Fibroblast of skin of back (primary cell): ENCODE measurements at places on chromosomes 12 and 14.

DNA sequence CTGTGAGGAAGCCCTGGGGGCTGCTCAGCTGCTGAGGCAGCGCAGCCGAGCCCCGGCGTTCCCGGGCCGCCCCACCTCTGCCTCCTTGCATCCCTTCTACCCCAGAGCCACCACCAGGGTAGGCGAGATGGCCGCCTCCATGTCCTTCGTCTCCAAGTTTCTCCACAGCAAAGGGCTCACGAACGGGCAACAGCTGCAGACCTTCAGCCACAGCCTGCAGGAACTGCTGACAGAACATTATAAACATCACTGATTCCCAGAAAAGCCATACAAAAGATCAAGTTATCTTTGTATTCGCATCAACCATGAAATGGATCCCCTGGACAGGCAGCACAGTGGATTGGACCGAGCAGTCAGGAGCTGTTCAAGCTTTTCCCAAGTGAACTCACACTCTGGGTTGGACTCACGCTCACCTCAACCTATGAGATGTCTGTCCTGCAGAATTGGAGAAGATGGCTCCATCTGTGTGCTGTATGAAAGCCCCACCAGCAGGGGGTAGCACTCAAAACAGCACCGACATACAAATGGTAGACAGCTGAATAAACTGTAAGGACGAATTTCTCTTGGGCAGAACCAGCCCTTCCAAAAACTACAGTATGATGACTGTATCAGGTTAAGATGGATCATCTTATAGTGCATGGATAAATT is 19.4 kb upstream of the A2M start:
- no peak for DNase-seq

DNA sequence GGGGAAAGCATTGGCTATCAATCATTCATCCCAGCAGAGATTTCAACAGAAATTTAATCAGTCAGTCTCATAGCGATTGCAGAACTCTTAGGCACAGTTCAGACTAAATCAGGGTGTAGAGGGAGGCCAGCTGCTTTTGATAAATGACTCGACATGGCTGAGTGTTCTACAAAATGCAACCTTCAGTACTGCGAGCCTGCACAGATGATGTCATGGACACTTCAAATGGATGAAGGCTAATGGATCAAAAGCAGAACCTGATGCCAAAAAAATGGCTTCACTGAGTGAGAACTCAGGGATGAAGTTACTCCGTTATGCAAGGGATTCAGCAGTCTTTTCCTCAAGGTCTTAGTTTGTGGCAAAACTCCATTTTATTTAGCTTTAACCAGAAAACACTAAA is 167.3 kb downstream of the DACT1 start:
- DNase-seq = no peak

DNA sequence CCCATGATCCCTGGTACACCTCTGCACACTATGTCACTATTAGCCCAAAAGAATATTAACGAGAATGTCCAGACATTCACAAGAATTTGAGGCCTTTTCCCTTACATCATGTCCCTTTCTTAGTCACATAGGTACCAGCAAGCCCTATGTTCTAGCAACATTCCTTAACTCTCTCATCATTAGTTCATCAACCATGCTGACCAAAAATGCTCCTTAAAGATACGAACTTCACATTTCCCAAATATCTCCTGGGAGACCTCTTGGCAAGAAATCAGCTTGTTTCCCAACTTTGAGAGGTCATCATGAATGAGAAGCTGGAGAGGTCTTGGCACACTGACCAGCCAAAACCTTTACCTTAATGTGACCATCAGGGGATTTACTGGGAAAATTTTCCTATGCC is 4.6 kb downstream of the SALL2 start:
- peak; percentile 37 for DNase-seq

GRCh38 chr14:106652494-106652893 is 1126.1 kb downstream of the TMEM121 start:
- DNase-seq = no peak

DNA sequence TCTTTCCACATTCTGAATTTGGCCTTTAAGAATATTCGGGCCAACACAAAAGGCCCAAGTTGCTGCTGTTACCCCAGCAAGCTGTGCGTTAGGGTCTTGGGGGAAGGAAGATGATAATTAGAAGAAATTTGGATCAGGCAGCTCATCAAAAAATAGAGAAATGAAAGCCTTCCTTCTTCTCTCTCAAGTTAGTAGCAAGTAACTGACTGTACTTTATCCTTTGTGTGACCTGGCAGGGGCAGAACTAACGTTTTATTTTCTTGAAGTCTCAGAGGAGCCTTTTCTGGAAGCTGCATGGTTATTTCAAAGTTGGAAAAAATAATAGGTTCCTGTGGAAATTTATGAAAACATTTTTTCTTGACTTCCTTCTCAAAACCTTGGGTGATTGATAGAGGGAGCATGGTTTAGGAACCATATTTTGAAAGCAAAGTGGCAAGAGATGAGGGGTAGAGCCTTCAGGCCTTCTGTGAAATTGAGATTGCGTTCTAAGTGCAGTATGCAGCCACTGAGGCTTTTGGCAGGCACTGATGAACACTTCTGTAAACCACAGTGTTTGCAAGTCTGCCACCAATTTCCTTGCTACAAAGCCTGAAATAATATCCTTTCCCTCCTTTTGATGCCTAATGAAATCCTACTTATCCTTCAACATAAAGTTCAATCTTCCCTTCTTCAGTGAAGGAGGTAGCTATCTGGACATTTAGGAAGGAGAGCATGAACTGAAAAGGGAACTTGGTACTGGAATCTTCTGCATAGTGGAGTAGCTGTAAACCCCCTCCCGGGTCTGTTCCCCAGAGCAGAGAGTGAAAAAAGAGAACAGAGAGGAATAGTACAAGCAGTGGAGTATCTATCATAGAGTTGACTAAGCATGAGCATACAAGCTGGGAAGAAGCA is 123.2 kb downstream of the FGD4 start:
- DNase-seq = peak; percentile 17

GRCh38 chr12:103965255-103965589 is 450 bp upstream of the TDG start:
- DNase-seq = no peak

DNA sequence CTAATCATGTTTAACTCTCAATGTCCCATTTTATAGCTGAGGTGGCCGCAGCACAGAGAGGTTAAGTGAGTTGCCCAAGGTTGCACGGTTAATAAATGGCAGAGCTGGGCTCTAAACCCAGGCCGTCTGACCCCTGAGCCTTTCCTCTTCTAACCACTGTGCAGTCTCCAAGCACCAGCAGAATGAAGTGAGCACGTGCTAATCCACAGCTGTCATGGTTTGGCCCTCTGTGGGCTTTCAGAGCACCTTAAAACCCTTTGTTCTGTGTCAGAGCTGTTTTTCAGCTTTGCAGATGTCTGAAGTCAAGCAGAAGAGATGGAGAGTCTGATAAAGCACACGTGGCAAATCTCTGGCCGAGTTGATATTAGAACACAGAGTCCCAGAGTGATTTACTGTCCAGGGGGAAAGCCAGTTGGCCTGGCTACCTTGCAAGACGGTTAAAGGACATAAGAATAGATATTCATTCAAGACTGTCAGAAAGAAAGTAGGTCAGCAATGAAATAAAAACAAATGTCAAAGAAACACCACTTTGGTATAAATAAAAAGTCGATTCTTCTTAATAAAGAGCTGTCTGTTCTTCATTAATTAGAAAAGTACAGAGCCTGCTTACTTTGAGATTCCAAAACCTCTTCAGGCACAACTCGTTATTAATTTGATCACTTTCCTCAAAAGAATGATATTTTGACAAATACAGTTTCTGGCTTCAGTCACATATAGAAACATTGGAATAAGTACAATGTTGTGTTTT is 107.3 kb downstream of the CRADD start:
- DNase-seq = peak; percentile 47

DNA sequence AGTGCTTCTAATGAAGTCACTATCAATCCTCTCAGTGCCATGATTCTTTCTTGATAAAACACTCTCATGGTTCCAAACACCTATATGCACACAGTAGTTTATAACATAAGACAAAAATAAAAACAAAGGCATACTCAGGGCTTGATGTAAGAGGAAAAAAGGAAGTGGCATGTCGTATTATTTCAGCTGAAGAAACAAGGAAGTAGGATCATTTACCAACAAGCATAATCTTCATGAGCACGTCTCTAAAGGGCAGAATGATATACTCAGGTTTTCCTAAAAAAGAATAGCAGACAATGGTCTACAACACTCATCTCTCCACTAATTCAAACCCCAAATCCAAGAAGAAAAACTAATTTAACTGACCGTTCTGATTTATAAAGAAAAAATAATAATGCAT is 33.9 kb downstream of the NUMB start:
- no peak for DNase-seq

DNA sequence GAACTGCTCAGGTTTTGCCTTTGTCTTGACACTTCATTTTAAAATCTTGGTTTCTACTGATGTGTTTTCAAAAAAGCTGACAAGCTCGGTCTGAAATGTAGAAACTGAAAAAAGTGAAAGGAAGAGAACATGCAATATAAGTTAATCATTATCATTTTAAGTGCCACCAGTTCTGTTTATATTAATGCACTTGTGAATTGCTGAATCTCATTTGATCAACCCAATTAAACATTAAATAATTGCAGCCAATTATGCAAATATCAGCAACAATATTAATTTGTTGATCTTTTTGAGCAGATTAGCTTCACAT is 133.8 kb downstream of the BCAT1 start:
- DNase-seq = no peak

DNA sequence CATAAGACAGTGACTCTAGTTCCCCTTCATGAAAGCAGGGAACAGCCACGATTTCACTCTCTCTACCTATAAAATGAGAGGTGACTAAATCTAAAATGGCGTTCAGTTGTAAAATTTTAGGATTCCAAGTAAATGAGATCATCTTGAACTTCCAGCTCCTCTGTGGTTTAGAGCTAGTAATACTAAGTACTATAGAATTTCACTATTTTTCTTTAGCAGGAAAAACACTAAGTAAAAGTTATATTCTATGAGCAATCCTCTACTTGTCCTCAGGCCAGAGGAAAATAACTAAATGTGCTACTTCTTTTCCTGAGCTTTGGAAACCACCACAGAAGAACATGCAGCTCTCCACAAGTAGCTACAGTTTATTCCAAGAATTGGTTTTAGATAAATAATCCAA is 55.6 kb downstream of the NIN start:
- peak; percentile 94 for DNase-seq

DNA sequence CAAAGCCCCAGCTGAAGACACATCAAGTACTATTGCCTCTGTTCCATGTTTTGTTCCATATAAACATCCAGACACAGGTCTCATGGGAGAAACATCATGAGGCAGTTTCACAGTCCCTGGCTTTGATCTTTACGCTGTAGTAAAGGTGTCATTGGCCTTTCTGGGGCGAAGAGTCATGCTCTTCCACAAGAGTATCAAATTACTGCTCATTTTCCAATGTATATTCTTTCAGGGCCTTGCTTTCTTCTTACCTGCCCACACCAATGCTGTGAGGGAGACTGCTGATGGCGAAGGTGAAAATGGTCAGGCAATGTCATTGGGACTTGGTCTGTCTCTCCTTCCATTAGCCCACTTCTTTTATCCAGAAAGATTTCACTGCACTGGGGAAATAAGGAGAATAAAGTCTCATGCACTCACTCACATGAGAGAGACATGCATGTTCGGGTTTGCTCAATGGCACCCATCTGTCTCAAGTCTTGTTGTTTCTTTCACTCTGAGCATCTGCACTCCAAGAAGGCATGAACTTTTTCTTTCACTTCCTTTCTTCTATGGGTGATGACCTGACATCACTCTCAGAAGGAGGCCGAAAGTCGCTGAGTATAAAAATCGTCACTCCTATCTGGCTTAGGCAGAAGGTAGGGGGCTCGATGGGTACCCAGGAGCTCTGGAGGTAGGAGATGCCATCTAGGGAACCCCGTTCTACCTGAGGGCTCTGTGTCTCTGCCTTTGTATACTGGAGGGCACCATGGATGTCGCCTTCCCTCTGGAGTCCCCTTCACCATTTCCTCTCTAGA is 1.3 kb upstream of the JDP2 start:
- no peak for DNase-seq

DNA sequence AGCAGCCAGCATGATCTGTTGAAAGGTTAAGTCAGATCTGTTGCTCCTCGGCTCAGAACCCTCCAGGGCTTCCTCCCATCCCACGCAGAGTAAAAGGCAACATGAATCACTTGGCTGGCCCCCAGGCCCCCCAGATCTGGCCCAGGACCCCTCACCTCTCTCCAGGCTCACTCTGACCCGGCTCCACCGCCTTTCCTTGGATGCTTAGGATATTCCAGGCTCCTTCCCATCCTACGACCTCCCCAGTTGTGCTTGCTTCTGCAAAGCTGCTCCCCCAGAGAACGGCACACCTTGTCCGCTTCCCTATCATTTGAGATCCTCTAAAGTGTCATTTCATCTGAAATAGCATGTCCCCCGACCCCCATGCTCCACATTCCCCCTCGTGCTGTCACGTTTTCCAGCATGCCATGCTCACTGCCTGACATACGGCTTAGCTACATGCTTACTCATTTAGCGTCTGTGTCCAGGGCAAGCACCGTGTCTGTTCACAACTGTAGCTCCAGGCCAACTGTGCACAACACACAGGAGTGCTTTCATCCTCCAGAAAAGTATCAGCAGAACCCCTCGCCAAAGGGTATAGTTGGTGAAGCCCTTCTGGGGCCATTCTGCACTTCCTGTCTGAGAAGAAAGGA is 33.6 kb upstream of the BDKRB2 start:
- no peak for DNase-seq

GRCh38 chr12:77429426-77429825 is 364.1 kb upstream of the E2F7 start:
- DNase-seq = no peak

DNA sequence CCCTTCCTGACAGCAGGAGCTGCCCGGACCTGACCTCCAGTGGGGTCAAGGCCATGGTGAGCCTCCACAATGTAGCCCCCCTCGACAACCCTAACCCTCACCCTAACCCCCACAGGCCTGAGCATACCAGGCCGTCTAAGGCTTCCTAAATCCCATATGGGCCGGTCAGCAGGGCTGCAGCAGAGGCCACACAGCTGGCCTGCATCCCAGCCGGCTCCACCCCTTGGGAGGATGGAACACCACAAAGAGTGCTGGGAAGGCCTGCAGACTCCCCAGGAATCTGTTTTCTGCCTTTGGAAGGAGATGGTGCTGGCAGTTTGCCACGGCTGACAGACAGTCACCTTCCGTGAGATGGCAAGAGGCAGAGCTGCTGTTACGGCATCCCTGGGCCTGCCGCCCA is 2.8 kb downstream of the TMEM179 start:
- no peak for DNase-seq

DNA sequence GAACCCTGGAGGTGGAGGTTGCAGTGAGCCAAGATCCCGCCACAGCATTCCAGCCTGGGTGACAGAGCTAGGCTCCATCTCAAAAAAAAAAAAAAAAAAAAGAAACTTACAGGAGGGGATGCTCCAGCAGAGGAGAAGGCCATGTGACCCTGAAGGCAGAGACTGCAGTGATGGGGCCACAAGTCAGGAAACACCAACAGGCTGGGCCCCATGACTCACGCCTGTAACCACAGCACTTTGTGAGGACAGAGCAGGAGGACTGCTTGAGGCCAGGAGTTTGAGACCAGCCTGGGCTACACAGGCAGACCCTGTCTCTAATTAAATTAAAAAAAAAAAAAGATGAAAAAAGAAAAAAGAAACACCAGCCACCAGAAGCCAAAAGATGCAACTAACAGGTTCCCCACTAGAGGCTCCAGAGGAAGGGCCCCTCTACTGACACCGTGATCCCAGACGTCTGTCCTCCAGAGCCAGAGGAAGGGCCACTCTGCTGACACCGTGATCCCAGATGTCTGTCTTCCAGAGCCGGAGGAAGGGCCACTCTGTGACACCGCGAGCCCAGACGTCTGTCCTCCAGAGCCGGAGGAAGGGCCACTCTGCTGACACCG is 9.1 kb upstream of the GLT1D1 start:
- DNase-seq = no peak

- DNase-seq = no peak
Observed at GRCh38 chr12:70043490-70044138, 199.6 kb upstream of the CNOT2 start.
